ENCODE measurements at places on chromosomes 6 and 20. TPM values are rescaled to one million over a fixed set of nuclear protein-coding genes. Genes with fewer than 3 reads are reported as not detected.
A peak's percentile ranks its signal among the peaks of the same experiment; 100 is the strongest.

WTAP gene
- 142 TPM for total RNA-seq

DNA sequence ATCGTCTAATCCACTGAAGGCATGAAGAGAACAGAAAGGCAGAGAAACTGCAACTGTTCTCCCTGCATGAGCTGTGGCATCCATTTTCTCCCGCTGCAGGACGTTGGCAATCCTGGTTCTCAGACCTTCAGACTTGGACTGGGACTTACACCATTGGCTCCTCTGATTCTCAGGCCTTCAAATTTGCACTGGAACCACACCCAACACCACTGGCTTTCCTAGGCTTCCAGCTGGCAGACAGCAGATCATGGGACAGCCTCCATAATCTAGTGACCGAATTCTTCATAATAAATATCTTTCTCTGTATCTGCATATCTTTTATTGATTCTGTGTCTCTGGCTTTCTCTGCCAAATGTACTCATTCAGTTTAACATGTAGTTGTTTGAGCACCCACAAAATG lies 14.1 kb upstream of the ARG1 start:
- H3K4me1 ChIP-seq, result no peaks in the 10 kb centered on the region
- no peaks in the 10 kb centered on the region for H3K27me3 ChIP-seq
- H3K36me3 ChIP-seq, result no peaks in the 10 kb centered on the region

CD24 gene
- total RNA-seq, result 1,551 TPM

GRCh38 chr20:63573647-63574131 lies 350 bp downstream of the HELZ2 start:
- H3K27ac ChIP-seq, result no peak overlapping the region
- DNase-seq, result no peak
- no peaks in the 10 kb centered on the region for H3K4me1 ChIP-seq
- peak overlapping the region; percentile 73 for H3K4me3 ChIP-seq

GRCh38 chr6:48535582-48536009 lies 424.6 kb upstream of the PTCHD4 start:
- no peaks in the 10 kb centered on the region for H3K27me3 ChIP-seq
- no peak overlapping the region for H3K4me3 ChIP-seq
- no peak for DNase-seq
- H3K4me1 ChIP-seq, result no peaks in the 10 kb centered on the region
- H3K27ac ChIP-seq, result no peak overlapping the region

- H3K4me3 ChIP-seq, result no peak overlapping the region
- H3K4me1 ChIP-seq, result no peaks in the 10 kb centered on the region
- H3K27ac ChIP-seq, result no peak overlapping the region
- no peaks in the 10 kb centered on the region for H3K27me3 ChIP-seq
- DNase-seq, result no peak
- H3K36me3 ChIP-seq, result no peaks in the 10 kb centered on the region
Observed at GRCh38 chr6:125811259-125811658, 20.5 kb downstream of the NCOA7 start.

IMPG1 gene
- not detected for total RNA-seq

FOXS1 gene
- total RNA-seq, result not detected

DNA sequence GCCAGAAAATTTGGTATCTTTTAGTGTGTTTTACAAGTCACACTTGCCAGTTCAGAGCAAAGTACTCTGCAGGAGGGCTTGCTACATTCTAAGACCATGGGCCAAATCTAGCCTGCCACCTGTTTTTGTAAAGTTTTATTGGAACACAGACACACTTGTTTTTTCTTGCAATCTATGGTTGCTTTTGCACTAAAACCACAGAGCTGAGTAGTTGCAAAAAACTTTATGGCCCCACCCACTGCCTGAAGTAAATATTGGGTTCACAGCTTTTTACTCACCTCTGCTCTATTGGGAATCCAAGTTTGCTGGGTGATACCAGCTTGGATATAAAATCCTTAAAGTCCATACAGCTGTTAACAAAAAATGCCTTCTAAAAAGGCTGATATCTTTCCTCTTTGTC lies 109.0 kb downstream of the ZFP64 start:
- H3K36me3 ChIP-seq, result peaks cover 41% of the 10 kb centered on the region
- no peak overlapping the region for H3K27ac ChIP-seq
- no peak overlapping the region for H3K4me3 ChIP-seq
- no peaks in the 10 kb centered on the region for H3K27me3 ChIP-seq
- DNase-seq, result no peak

Measured in H9 (cell line).